ENCODE measurements at places on chromosomes 2 and 18.

GRCh38 chr2:190051223-190051622 is 11.3 kb downstream of the MSTN start:
- DNase-seq, result no peak

- DNase-seq, result no peak
Observed at GRCh38 chr2:194725169-194725568, 931.9 kb upstream of the SLC39A10 start.

DNA sequence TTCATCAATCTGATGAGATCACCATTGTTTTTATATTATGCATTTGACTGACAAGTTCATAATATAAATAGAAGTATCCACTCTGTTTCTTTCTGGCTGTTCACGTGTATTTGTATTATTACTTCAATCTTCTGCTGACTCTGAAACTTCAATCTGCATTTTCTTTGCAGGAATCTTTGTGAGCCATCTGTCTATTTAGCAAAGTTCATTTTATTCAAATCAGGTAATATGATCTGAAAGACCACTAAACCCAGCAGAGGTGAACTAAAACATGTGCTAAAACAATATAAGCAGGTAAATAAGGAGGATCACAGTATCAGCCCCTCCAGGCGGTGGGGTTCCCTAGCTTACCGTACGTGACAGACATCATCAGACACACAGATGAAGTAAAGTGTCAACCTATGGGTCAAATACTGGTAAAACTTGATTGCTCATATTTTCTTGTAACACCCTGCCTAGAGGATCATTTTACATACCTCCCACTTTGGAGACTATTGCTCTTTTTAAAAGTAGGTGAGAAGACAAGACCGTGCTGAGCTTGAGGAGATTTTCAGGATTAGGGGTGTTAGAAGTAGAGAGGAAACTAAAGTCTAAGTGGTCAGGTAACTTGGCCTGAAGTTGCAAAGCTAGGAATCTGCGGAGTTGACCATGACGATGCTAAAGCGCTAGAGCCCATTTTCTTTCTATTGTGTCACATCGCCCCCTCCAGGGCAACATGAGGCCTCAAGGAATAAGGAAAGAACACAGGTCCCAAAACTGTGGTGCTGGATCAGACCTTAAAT is 9.0 kb downstream of the DTNB start:
- DNase-seq, result no peak

- no peak for DNase-seq
Observed at GRCh38 chr2:131035112-131035825, 58.0 kb downstream of the FAM168B start.

DNA sequence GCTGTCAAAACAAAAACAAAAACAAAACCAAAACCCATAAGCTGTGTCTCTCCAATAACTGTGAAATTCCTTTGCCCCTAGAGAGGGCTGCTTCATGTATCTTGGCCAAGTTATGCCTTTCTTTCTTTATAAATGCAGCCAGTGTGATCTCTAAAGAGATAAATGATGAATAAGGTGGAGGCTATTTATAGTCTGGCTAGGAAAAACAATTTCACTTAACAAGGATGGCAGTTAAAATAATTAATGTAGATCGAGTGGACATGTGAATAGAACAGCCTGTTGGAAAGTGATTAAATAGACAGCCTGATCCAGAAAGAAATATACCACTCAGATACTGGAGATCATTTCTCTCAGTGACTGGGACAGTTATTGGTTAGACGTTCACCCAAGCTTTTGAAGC is 1666.9 kb upstream of the CELF4 start:
- DNase-seq, result no peak

- no peak for DNase-seq
Observed at GRCh38 chr2:75317316-75317715, 118.0 kb upstream of the TACR1 start.
